ENCODE measurements at places on chromosomes 6 and 20.

DNA sequence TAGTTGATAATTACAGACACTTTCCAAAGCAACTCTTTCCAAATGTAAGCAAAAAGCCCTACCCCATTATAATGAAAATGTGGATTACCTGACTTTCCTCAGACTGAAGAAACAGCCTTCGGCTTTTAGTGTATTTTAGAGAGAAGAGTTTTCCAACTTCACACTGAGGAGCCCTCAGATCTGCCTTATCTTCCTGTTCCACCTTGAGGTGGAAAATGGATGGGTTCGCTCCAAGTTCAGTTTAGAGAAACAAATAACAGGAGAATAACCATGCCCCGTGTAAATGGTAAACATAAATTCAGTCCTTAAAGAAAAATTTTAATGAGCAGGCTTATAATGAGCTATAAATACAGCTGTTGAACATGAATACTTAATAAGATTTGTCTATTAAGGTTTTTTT, 21.1 kb upstream of the MTHFD1L start:
- no peak for DNase-seq

DNA sequence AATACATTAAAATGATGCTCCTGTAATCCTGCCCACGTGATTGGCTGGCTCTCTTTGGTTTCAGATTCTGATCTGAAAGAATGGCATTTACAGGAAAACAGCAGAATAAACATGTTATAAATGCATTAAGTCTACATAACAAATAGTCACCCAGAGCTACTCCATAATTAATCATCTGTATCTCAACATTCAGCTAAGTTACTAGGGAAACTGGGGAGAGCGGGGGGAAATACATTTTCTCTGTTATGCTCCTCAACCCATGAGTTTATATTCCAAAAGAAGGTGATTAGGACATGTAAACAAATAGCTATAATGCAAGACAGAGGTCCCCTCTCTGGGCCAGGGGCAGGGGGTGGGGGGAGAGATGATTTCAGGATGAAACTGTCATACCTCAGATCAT, 58.5 kb downstream of the MAP7 start:
- DNase-seq = no peak

DNA sequence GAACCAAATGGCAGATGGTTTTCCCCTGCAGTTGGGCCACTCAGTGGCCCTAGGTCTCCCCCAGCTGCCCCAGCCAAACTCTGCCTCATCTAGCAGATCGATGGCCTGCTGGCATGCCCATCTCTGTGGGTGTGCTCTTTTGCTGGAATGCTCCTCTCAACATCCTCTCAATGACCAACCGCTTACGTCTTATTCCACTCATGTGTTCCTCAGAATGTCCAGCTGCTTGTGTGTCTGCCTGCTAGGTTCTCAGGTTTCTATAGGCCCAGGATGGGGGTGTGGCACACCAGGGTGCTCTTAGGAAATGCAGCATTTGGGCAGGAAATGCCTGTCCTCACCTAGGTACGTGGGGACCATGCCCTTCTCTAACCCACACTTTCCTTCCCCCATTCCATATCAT, 509.9 kb upstream of the SYNCRIP start:
- DNase-seq = no peak

- DNase-seq = no peak
These were observed 35.1 kb upstream of the RFPL4B start for GRCh38 chr6:112311950-112312547.

- no peak for DNase-seq
These were observed 68.3 kb downstream of the MMS22L start for GRCh38 chr6:97214671-97215070.
